ENCODE measurements at places on chromosomes 1 and 21.

DNA sequence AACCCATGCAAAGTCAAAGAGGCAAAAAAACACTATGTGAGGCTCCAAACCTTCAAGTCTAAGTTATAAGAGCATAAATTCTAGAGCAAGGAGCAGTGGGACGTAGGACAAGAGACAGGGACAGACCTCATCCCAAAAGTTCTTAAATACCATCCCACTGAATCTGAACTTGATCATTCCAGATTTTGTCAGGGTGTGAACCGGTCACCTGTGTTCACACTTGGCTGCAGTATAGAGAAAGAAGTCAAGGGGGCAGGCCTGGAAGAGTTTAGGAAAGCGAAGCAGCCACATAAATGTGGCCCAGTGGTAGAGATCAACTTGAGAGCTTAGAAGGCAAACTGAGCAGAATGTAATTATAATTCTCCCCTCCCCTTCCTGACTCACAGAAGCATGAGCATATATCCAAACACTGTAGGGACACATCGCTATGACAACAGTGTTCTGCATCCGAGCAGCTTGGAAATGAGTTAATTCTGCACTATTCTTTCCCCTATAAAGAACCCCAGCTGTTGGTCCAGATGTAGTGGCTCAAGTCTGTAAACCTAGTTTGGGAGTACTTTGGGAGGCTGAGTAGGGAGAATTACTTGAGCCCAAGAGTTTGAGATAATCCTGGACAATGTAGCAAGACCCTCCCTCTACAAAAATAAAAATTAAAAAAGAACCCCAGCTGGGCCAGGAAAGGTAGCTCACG, 2.7 kb downstream of the AKR7A2 start:
- no peak for DNase-seq

GRCh38 chr1:5464366-5464765, 527.9 kb downstream of the NPHP4 start:
- no peak for DNase-seq

- no peak for DNase-seq
Measured at GRCh38 chr1:156571261-156571852, 1.0 kb downstream of the IQGAP3 start.

GRCh38 chr1:55369474-55369873, 154.3 kb upstream of the USP24 start:
- DNase-seq, result no peak

DNA sequence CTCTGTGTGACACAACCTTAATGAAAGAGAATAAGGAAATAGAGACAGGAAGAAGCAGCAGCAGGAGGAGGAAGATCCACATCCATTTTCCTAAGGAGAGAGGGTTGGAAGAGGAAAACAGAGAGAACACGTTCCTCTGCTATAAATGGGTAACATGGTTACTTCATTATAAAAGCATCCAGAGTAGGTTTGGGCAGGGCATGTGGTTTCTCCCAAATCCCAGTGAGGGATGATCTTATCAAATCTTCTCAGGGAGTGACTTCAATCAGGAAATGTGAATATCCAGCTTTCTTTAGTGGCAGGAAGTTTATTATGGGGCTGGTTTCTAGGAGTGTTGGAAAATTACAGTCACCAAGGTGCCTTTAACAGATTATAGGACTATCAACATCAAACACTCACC, 11.1 kb downstream of the CYP2J2 start:
- DNase-seq, result no peak

GRCh38 chr1:207852576-207853371, 58.2 kb downstream of the CD34 start:
- DNase-seq, result no peak
